ENCODE measurements at places on chromosomes 11 and 22. TPM values are rescaled to one million over a fixed set of nuclear protein-coding genes. Genes with fewer than 3 reads are reported as not detected.

The TSGA10IP gene
- polyA plus RNA-seq, result not detected

The OR2AG1 gene
- polyA plus RNA-seq, result not detected

The DSCAML1 gene
- polyA plus RNA-seq, result 9.6 TPM

The OR5A1 gene
- not detected for polyA plus RNA-seq

The CRYAB gene
- 1,548 TPM for polyA plus RNA-seq

The NUDT8 gene
- polyA plus RNA-seq, result 5.2 TPM

The SMTNL1 gene
- polyA plus RNA-seq, result not detected

The OR10D3 gene
- polyA plus RNA-seq, result not detected

The PRR33 gene
- polyA plus RNA-seq, result not detected

The C1QTNF5 gene
- 13.2 TPM for polyA plus RNA-seq

The MYO18B gene
- polyA plus RNA-seq, result 2.6 TPM

The THAP7 gene
- 57.9 TPM for polyA plus RNA-seq

DNA sequence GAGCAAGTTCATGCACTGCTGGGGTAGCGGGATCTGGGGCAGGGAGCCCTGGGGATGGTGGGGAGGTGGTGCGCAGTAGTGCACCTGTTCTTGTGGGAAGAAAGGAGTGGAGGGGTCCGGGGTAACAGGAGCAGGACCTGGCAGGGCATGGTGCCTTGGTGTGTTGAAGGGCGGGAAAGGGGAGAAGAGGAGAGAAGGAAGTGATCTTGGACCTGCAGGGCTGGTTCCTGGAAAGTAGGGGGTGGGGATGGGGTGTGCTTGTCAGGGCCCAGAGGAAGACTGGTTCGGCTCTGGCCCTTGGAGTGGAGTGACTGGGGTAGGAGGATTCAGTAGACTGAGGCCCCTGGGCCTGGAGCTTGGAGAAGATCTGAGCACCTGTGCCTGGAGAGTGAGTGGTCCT, 10.9 kb upstream of the CAPN5 start:
- no peak for DNase-seq

DNA sequence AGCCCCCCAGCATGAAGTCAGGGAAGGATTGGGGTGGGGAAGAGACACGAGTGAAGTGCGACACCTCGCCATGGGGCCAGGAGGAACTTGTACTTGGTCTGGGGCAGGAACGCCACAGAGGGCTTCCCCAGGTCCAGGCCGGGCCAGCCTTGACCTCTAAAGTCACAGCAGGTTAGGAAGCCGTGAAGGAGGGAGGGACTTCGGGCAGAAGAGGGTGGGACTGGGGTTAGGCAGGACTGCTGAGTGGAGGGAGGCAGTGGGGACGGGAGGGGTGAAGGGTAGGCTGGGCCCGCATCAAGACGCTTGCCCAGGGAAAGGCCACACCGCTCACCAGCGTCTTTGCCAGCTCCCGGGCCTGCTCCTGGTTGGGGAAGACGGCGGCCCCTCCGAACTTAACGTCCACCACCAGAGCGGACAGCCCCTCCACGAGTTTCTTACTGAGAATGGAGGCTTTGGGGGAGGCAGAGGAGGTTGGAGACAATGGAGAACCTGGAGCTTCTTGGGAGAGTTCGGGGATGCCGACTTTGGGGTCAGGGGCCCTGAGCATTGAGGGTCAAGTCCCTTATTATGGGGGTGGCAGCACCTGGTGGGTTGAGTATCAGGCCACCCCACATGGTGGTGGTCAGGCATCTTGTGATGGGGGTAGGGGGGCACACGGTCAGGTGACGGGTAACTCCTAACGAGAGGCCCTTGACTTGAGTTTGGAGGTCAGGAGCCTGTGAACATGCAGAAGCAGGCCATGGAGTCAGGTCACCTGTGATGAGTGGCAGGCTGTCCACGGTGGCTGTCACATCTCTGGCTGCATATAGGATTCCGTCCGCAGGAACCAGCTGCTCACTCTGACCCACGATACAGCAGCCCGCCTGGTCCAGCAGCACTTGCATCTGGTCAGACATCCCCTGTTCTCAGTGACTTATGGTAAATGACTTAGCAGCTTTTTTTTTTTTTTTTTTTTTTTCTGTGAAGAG, 1.7 kb upstream of the SCO2 start:
- no peak for DNase-seq

DNA sequence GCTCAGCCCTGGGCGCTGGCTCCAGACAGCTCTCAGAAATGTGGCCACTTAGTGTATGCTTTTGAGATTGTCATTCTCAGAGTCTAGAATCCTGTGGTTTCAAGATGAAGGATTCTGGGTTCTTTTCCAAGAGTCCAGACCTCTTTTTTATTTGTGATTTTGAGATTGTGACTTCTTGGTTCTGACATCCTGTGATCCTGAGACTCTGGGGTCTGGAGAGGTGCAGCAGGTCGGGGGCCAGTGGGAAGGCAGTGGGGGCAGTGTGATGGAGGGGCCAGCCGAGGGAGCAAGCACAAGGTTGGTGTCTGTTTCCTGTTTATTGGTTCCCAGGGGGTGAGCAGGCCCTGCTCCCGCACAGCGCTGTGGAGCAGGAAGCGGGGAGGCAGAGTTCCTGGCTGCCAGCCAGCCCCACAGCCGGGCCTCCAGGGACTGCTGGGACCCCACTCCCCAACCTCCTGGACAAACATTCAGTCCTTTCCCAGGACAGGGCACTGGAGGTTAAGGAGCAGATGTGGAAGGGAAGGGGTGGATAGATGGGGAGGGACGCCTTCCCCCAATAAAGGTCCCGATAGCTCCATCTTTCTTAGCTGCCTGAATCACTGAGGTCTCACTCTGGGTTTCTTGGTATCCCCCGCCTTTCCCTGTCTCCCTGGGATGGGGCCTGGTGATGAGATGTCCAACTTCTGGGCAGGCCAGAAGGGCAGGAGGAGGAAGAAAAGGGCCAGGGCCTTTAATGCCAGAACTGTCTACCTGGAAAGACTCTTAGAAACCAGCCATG, 13.7 kb downstream of the ARHGEF17 start:
- no peak for DNase-seq

DNA sequence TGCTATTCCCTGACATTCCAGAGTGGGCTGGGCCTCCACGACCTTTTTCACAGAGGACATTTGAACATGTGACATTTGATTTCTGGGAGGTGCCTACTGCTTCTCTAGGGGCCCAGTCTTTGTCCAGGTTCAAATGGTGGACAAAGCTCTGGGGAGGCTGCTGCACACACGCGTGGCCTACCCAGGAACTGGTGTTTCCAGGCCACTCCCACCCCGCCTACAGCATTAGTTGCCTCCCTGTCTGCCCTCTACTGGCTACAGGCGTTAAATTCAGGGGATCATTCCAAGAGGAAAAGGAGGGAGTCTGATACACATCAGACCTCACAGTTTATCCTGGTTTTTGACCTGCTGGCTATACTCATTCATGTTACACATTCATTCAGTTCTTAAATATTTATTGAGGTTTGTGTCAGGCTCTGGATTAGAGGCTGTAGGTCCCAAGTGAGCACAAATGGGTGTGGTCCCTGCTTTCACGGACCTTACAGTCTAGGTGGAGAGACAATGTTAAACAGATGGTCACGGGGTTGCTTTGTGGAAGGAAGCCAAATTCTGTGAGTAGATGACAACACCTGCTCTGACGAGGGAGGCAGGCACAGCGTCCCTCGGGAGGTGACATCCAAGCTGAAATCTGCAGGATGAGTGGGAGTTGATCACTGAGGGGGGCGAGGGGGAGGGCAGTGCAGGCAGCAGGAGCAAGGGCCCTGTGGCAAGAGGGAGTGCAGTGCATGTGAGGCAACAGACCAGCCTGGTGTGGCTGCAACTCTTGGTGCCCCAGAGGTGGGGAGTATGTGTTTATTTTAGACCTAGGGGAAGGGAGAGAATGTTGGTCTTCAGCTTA, 11.8 kb downstream of the TUB start:
- peak; percentile 53 for DNase-seq

GRCh38 chr11:111764621-111765020, 1.6 kb downstream of the PPP2R1B start:
- DNase-seq, result no peak

GRCh38 chr11:3136546-3137455, 28.3 kb downstream of the OSBPL5 start:
- no peak for DNase-seq

DNA sequence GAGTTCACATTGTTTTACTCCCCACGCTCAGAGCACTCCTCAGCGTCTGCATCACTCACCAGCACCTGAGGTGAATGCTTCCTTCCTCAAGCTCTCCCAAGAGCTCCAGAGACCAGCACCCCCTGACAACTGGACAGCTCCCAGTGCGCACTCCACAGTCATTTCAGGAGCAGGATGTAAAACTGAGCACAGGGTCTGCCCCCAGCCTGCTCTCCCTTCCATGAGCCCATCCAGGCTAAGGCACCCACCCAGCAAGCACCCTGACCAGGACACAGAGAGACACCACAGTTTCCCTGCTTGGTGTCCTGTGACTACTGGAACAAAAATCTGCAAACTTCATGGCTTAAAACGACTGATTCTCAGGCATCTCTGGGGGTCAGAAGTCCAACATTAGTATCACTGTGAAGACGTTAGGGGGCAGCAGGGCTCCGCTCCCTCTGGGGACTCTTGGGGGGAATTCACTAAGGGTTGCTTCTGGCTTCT, 3.3 kb downstream of the SCGB1D2 start:
- no peak for DNase-seq

- peak; percentile 18 for DNase-seq
These were observed 32.0 kb downstream of the BCR start for GRCh38 chr22:23212061-23213021.

- no peak for DNase-seq
These were observed 45.6 kb upstream of the HIPK3 start for GRCh38 chr11:33211580-33211979.

DNA sequence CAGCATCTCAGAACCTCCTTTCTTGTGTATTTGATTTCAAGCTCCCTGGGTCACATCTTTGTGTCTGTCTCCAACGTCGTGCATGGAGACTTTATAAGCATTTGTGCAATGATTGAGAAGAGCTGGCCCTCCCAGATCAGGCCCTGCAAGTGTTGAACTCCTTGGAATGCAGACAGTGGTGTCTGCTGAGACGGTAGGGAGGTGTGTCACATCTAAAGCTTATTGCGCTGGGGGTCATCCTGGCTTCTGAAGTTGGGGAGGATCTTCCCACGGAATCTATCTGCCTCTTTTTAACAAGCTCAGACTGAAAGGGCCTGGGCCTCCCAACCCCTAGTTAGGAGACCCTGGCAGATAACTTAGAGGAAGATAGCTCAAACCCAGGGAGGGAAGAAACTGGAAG, 6.7 kb downstream of the APLNR start:
- no peak for DNase-seq

- DNase-seq, result peak; percentile 65
These were observed 33.8 kb downstream of the OR2AG2 start for GRCh38 chr11:6737872-6738466.

- no peak for DNase-seq
These were observed 3.9 kb downstream of the SCARF2 start for GRCh38 chr22:20433686-20434241.

DNA sequence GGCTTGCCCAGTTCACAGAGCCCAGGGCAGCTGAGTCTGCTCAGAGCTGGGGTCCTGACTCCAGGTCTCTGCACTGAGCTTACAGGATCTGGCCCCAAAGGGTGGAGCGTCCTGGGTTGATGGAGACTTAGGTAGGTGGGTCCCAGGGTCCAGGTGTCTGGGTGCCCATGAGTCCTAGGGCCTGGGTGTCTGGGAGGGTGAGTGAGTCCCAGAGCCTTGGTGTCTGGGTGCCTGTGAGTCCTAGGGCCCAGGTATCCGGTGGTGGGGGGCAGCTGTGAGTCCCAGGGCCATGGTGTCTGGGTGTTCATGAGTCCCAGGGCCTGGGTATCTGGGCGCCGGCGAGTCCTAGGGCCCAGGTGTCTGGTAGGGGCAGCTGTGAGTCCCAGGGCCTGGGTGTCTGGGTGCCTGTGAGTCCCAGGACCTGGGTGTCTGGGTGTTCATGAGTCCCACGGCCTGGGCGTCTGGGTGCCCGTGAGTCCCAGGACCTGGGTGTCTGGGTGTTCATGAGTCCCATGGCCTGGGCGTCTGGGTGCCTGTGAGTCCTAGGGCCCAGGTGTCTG, 1505.6 kb downstream of the BRD1 start:
- no peak for DNase-seq

- DNase-seq, result no peak
These were observed 91.6 kb downstream of the FAR1 start for GRCh38 chr11:13760115-13760514.

- no peak for DNase-seq
These were observed 33.4 kb upstream of the VPREB1 start for GRCh38 chr22:22210889-22211833.

- DNase-seq, result no peak
These were observed 386.7 kb downstream of the TBC1D22A start for GRCh38 chr22:47148956-47149728.

- no peak for DNase-seq
These were observed 14.5 kb upstream of the POGLUT3 start for GRCh38 chr11:108512708-108513107.

- no peak for DNase-seq
These were observed 36.6 kb downstream of the C11orf58 start for GRCh38 chr11:16774936-16775613.

- DNase-seq, result no peak
These were observed 12.9 kb downstream of the OR51B6 start for GRCh38 chr11:5364214-5364613.

- DNase-seq, result no peak
These were observed 82.9 kb downstream of the KCNQ1 start for GRCh38 chr11:2527621-2528291.

DNA sequence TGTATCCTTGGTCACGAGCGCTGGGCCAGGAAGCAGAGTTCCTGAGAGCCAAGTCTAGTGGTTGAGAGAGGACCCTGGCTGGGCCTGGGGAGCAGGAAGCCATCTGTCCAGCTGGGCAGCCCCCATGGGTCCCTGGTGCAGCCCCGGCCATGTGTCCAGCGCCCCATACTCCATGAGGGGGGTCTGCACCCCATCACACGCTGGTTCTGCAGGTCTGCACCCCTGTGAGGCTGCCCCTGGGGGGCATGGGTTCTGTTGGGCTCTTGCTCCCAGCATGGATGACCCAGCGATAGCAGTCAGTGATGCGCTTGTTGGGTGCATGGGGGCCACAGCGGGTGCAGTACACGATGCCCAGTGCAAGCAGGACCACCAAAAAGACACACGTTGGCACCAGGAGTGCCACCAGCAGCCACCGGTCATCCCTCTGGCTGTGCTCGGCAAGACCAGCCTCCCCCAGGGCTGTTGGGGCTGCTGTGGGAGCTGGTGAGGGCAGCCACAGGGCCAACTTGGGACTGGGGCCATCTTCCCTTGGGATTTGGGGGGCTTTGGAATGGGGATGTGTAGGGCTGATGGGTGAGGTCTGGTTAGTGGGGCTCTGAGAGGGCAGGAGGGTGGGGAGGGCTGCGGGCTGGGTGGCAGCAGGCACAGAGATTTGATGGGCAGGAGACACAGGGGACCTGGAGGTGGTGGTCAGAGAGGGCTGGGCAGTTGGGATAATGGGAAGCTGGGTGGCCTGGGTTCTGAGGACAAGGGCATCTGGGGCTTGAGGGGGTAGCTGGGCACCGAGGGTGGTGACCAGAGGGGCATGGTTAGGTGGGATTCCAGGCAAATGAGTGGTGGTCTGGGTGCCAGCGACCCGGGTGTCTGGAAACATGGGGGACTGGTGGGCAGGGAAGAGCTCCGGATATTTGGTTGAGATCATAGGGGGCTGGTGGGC, 2.0 kb downstream of the CD248 start:
- DNase-seq, result no peak

- no peak for DNase-seq
These were observed 118.5 kb upstream of the GRIA4 start for GRCh38 chr11:105491394-105491793.
